ENCODE measurements at places on chromosomes 13 and 19. TPM values are rescaled to one million over a fixed set of nuclear protein-coding genes. Genes with fewer than 3 reads are reported as not detected.

CLDN10 gene
- 3.4 TPM for total RNA-seq

ZIC2 gene
- total RNA-seq, result not detected

PRDX2 gene
- total RNA-seq, result 217 TPM

CNN2 gene
- total RNA-seq, result 242 TPM

APOC4 gene
- not detected for total RNA-seq

S1PR5 gene
- 4.8 TPM for total RNA-seq

SPACA4 gene
- total RNA-seq, result not detected

ZNF324 gene
- 16.9 TPM for total RNA-seq

ZNF536 gene
- not detected for total RNA-seq

CEACAM16 gene
- total RNA-seq, result not detected

NR2F6 gene
- 41.2 TPM for total RNA-seq

CLEC4M gene
- total RNA-seq, result not detected

ONECUT3 gene
- total RNA-seq, result not detected

KLK2 gene
- not detected for total RNA-seq

CYP2S1 gene
- 0.46 TPM for total RNA-seq

KANK2 gene
- total RNA-seq, result 364 TPM

TMC4 gene
- total RNA-seq, result 0.20 TPM

TTC9B gene
- not detected for total RNA-seq

ADM5 gene
- total RNA-seq, result 0.36 TPM

LILRA5 gene
- not detected for total RNA-seq

CCDC9 gene
- 9.3 TPM for total RNA-seq

ILF3 gene
- total RNA-seq, result 121 TPM

KLF1 gene
- total RNA-seq, result not detected

MED4 gene
- total RNA-seq, result 26.7 TPM

C19orf67 gene
- total RNA-seq, result not detected

ZNF112 gene
- 8.9 TPM for total RNA-seq

ACP7 gene
- total RNA-seq, result 11.4 TPM

CCL25 gene
- not detected for total RNA-seq

ZSCAN4 gene
- total RNA-seq, result not detected

RFPL4AL1 gene
- total RNA-seq, result not detected

VPS36 gene
- total RNA-seq, result 26.9 TPM

C1QTNF9 gene
- total RNA-seq, result not detected

SIRT6 gene
- total RNA-seq, result 13.8 TPM

RXFP2 gene
- not detected for total RNA-seq

SULT2A1 gene
- total RNA-seq, result not detected

ZNF471 gene
- total RNA-seq, result 6.7 TPM

ZNF528 gene
- total RNA-seq, result 25.2 TPM

CACNG8 gene
- total RNA-seq, result 0.76 TPM

NLRP5 gene
- total RNA-seq, result not detected

ZNF320 gene
- 11.3 TPM for total RNA-seq

ENOX1 gene
- 5.5 TPM for total RNA-seq

EPSTI1 gene
- 2.9 TPM for total RNA-seq

FREM2 gene
- under 0.01 TPM for total RNA-seq

ZNF530 gene
- 2.3 TPM for total RNA-seq

CCDC169 gene
- 1.6 TPM for total RNA-seq

KLK11 gene
- total RNA-seq, result not detected

MBD3L3 gene
- not detected for total RNA-seq

LGALS4 gene
- not detected for total RNA-seq

CILP2 gene
- total RNA-seq, result 0.17 TPM

NXNL1 gene
- total RNA-seq, result not detected

LRRC25 gene
- 0.07 TPM for total RNA-seq

OR7C1 gene
- total RNA-seq, result not detected

MYO16 gene
- not detected for total RNA-seq

SH2D3A gene
- total RNA-seq, result not detected
